ENCODE measurements at places on chromosomes 6 and 20. TPM values are rescaled to one million over a fixed set of nuclear protein-coding genes. Genes with fewer than 3 reads are reported as not detected.

DNA sequence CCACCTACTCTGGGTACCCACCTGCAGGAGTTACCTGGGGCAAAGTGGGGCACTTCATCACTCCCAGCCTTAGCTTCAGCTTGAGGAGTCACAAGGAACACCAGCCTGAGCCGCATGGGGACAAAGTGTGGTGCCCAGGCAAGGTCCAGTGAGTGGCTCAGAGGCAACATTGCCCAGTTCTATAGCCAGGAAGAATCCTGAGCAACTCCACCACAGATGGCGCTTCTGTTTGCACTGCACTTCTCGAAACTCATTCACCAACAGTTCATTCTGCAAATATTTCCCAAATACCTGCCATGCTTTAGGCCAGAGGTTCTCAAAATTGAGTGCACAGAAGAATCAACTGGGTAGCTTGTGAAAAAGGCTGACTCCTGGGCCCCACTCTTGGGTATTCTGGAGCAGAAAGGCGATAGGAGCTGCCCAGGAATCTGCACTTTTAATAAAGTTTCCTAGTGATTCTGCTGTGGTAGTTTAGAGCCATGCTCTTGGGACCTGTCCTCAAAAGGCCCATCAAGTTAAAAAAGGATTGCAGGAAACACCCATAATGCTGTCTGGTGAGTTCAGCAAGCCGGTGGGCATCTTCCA is 83.1 kb downstream of the VEGFA start:
- no peak overlapping the region for H3K27ac ChIP-seq
- no peaks in the 10 kb centered on the region for H3K4me1 ChIP-seq

DNA sequence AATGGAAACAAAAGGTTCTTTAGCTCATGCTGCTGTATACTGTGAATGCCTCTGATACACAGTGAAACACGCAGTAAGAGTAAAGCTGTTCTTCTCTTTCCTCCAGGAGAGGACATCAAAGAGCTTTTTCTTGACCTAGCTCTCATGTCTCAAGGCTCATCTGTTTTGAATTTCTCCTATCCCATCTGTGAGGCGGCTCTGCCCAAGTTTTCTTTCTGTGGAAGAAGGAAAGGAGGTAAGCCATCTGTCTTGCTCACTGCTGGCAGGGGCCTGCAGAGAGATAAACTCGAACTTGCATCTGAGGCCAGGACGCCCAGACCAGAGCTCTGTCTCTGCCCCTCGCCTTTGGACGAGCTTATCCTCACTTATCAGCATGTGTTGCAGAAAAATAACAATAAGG is 37.7 kb downstream of the LY86 start:
- H3K36me3 ChIP-seq, result no peaks in the 10 kb centered on the region
- no peak overlapping the region for H3K4me3 ChIP-seq
- H3K4me1 ChIP-seq, result no peaks in the 10 kb centered on the region
- no peaks in the 10 kb centered on the region for H3K27me3 ChIP-seq
- DNase-seq, result no peak

DNA sequence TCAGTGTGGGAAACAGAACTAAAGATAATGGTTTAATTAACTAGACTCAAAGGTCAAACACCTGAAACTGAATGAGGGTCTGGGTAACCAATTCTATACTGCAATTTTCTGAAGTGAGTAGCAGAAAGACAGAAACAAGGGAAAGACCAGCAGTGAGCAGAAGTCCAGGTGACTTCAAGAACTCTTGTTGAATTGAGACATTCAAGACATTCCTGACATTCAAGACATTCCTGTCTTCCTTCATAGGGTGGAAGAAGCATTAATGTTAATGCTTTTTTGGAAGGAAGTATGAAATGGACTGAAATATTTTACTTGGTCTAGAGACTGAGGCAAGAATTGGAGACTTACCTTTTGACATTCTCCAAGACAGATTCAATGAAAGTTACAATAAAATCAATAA is 529.9 kb upstream of the MMS22L start:
- DNase-seq, result no peak
- H3K36me3 ChIP-seq, result no peaks in the 10 kb centered on the region
- H3K27ac ChIP-seq, result no peak overlapping the region
- no peak overlapping the region for H3K4me3 ChIP-seq
- no peaks in the 10 kb centered on the region for H3K4me1 ChIP-seq

WFDC6 gene
- total RNA-seq, result not detected

DNA sequence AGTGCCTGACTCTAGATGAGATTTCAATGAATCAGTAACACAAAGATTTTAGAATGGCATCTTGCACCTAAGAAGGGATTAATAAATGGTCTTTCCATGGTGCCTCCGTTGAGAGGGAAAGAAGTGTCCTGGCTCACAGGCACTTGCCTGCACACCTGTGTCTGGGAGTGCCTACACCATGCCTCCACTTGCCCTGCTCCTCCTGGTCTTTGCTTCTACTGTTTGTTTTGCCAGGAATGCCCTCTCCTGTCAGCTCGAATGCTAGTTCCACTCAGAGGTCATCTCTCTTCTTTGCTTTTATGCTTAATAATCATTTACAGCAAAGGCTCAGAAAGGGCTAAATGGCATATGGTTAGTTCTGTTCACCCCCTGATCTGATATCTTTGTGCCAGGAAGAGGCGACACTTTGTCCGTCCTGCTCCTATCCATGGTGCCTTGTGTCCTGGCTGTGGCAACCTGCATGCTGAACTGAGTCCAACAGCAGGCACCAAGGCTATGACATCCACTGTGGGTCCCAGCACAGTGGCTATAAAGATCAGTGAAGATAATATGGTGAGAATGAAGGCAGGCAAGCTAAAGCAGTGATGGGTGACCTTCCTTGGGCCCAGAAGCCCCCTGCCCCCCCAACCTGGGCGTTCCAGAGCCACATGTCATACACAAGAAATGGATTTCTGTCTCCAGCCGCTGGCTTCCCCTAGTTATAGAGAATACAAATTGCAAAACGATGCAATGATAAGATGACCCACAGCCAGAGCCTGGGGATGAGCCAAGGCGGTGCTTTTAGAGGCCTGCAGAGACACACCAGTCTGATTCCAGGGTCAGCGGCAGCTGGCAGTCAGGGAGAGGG is 1.4 kb downstream of the C6orf132 start:
- no peak overlapping the region for H3K4me3 ChIP-seq
- DNase-seq, result no peak
- peaks cover 3% of the 10 kb centered on the region for H3K27me3 ChIP-seq
- H3K4me1 ChIP-seq, result no peaks in the 10 kb centered on the region

- H3K27ac ChIP-seq, result no peak overlapping the region
- H3K36me3 ChIP-seq, result no peaks in the 10 kb centered on the region
- H3K4me3 ChIP-seq, result no peak overlapping the region
- H3K4me1 ChIP-seq, result no peaks in the 10 kb centered on the region
- H3K27me3 ChIP-seq, result no peaks in the 10 kb centered on the region
- DNase-seq, result no peak
Measured at GRCh38 chr6:132300323-132300949, 100.8 kb downstream of the MOXD1 start.

C20orf204 gene
- total RNA-seq, result 0.26 TPM

GRCh38 chr6:90860822-90861601 is 274.1 kb upstream of the MAP3K7 start:
- H3K27ac ChIP-seq, result no peak overlapping the region
- H3K27me3 ChIP-seq, result no peaks in the 10 kb centered on the region
- no peaks in the 10 kb centered on the region for H3K36me3 ChIP-seq
- no peaks in the 10 kb centered on the region for H3K4me1 ChIP-seq
- DNase-seq, result no peak
- no peak overlapping the region for H3K4me3 ChIP-seq

DNA sequence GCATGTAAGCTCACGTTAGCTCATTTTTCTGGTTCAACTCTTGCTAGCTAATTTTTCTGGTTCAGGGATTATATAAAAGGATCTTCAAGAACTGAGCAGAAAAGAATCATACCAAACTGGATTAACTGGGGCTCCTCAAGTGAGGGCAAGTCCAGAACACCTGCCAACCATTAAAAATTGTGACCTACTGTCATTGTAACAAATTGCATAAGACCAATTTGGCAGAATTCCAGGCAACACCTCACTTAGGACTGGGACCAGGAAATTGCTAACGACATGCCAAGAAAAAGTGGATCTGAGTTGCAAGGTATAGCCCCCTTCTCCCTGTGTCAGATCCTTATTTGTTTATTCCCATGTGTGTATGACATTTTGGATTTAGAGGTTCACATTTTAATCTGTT is 216.6 kb downstream of the HIVEP2 start:
- H3K4me3 ChIP-seq, result no peak overlapping the region
- no peaks in the 10 kb centered on the region for H3K27me3 ChIP-seq
- H3K36me3 ChIP-seq, result no peaks in the 10 kb centered on the region
- H3K4me1 ChIP-seq, result no peaks in the 10 kb centered on the region
- no peak for DNase-seq
- no peak overlapping the region for H3K27ac ChIP-seq

DNA sequence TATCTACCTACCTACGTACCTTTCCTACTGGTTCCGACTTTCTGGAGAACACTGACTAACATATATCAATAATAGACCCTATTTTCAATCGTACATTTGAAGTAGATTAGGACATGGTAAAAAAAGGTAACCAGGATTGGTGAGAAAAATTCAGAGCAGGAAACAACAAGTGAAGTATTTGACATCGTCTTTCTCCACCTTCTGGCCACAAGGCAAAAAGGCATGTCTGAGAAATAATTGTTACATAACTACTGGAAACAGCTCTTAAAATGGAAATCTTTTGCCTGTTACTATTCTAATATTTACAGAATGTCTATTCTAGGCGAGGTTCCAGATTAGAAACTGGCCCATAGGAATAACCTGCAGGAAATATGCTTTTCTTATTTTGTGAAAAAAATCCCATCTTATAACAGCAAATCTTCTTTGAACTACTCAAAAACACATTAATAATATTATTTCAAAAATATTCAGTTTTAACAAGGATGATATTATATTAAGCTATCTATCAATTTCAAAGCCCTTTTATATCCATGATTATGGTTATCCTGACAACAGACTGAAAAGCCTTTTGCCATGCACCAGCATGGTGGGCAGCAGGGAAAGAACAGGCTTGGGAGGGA is 80.8 kb downstream of the RCAN2 start:
- no peaks in the 10 kb centered on the region for H3K27me3 ChIP-seq
- H3K27ac ChIP-seq, result no peak overlapping the region
- no peak for DNase-seq
- H3K4me1 ChIP-seq, result peaks cover 3% of the 10 kb centered on the region

DNA sequence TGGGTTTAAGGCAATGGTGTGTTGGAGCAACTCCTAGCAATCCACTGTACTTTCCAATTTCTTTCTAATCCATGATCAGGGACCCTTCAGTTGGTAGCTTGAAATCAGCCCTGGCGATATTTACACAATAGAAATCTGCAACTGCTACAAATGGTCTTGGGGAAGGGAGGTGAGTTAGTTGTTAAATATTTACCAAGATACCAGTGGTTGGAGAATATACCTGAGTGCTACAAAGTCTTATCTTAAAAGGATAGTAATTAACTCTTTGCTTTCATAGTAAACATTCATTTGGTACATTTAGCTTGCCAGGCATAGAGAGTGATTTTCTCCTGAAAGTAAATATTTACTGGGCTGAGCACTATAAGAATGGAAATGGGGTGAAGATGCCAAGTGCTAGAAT is 568.2 kb downstream of the BCKDHB start:
- no peak overlapping the region for H3K4me3 ChIP-seq
- H3K4me1 ChIP-seq, result no peaks in the 10 kb centered on the region
- no peak for DNase-seq

DNA sequence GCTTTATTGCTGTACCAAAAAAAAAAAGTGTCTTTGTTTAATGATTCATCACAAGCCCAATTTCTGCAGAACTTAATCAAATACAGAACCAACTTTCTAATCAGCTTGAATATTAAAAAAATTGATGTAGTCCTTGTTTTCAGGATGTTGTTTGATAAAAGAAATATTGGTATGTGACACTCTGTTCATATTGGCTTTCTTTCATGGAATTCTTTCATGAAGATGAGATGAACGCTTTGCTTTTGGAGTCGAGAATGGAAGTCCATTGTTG is 184.3 kb downstream of the ZNF217 start:
- H3K4me1 ChIP-seq, result no peaks in the 10 kb centered on the region
- H3K27me3 ChIP-seq, result no peaks in the 10 kb centered on the region
- no peak overlapping the region for H3K4me3 ChIP-seq

Data from uterus (tissue), 4 donors.